ENCODE measurements at places on chromosomes 2 and 18.
A peak's percentile ranks its signal among the peaks of the same experiment; 100 is the strongest.

DNA sequence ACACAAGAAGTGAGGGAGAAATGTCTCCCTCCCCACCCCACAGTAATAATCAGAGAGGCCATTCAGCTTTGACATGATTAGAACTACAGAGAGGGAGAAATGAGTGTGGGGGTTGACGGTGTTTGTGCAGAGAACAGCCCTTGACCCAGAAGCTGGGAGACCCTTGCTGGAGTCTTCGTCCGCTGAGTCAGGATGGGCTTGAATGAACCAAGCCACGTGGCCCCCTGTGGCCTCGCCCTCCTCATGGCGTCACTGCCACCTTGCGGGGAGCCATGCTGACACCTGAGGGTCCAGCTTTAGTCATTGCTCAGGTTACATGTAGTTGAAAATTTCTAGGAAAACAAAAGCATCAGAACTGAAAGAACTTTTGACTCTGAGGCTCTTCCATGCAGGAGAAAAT, 101.2 kb downstream of the DGKD start:
- DNase-seq: no peak

- DNase-seq: no peak
Observed at GRCh38 chr2:64201151-64201550, 56.9 kb upstream of the PELI1 start.

GRCh38 chr2:1989216-1989615, 244.9 kb upstream of the PXDN start:
- no peak for DNase-seq

DNA sequence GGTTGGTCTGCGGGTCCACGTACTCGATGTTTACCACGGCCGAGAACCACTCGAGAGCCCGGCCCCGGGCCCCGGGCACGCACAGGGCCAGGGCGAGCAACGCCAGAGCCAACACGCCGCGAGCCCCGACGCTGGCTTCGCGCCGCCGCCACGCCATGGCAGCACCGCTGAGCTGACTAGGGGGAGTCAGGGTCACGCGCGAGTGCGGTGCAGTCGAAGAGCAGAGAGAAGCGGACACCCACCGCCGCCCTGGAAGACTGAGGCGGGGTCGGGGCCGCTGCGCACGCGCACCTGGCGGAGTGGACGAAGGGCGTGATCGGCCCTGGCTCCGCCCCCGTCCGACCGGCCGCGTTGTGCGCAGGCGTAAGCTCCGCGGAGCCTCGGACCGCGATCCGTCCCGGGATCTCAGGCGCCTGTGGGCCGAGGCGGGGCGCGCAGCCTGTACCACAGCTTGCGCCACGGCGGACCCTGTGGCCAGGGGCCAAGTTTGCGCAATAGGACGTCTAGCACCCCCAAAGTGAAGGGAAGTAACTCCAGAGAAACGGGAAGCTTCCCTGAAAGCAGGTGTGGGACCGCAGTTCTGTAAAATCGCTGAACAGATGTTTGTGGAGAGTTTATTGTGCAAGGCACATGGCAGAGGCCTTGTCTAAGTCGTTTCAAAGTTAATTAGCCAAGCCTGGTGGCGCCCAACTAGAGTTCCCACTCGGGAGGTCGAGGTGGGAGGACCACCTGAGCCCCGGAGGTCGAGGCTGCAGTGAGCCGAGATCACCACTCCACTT, at the start of gene RNF149:
TSS of gene RNF149 (minus strand) at position 270 of the 779 bp plus-strand sequence. CDS start at position 157, 113 bp downstream.
- peak; percentile 90 for DNase-seq

DNA sequence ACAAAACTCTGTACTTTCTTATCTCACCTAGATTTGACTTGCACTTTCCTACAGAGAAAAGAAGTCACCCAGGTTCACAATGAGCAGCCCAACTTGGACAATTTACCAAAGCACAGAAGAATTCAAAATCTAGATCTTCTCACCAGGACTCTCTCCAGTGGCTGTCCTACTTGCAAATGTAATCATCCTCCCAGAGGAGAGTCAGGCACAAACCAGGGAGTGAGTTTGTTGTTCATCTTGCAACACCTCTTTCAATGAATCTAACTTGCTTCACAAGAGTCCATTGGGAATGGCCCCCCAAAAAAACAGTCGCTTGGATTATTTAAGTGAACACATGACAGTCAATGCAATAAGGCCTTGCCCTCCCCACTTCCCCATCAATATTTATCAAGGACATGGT, 144.6 kb downstream of the ATL2 start:
- DNase-seq: no peak

- DNase-seq: no peak
Observed at GRCh38 chr2:239190921-239191885, 209.6 kb downstream of the HDAC4 start.

DNA sequence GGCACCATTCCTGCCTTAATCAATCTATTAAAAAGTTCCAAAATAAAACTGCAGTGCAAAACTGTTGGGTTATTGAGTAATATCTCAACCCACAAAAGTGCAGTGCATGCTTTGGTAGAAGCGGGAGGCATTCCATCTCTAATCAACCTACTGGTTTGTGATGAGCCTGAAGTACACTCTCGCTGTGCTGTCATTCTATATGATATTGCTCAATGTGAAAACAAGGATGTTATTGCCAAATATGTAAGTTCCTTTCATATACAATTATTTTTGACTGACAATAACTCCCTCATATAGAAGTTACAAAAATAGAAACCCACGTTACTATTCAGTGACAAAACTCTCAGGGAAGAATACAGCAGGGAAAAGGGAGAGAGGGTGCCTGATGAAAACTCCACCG, 43.0 kb downstream of the OSGEPL1 start:
- DNase-seq: no peak

GRCh38 chr2:239051891-239052445, 204.1 kb downstream of the TWIST2 start:
- no peak for DNase-seq

DNA sequence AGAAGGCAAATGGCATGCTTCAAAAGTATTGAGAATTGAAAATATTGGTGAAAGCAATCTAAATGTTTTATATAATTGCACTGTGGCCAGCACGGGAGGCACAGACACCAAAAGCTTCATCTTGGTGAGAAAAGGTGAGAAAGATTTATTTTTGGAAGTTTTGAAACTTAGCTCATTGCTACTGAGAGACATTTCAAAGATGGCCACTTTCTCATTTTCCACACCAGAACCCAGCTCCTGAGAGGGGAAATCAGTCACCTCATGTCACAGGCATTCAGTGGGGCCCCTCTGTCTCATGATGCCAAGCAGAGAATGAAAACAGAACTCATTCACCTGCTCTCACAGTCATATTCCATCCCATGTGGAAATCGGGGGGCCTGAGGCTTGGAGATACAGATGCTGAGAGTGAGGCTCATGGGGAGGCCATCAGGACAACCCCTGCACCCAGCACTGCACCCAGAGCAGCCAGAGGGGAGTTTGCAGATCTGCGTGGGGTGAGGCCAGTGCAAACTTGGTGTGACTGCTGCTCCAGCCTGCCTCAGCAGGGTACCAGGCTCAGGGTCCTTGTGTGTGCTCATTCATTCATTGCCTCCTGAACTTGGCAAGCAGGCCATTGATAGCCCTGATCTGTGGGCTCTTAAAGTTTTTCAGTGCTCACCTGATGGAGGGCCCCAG, 31.4 kb downstream of the IL18R1 start:
- no peak for DNase-seq

DNA sequence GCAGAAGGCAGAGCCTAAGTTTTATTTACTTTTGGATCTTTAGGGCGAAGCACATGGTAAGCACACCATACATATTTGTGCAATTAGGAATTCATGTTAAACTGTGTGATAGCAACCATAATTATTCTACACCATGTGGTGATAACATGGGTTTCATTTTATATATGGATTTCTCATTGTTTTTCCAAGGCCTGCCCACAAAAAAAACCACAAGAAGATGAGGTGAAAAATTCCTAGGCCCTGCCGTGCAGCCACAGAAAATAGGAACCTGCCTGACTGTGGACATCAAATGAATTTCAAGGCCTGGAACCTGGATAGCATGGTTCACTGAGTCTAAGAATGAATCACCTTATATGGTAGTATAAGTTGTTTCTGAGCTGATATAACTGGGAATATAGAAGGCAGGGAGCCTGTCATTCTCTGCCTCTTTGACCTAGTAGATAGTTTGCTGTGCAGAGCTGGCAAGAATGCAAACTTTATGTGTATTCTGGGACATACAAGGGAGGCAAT, 22.4 kb upstream of the SSB start:
- DNase-seq: no peak

DNA sequence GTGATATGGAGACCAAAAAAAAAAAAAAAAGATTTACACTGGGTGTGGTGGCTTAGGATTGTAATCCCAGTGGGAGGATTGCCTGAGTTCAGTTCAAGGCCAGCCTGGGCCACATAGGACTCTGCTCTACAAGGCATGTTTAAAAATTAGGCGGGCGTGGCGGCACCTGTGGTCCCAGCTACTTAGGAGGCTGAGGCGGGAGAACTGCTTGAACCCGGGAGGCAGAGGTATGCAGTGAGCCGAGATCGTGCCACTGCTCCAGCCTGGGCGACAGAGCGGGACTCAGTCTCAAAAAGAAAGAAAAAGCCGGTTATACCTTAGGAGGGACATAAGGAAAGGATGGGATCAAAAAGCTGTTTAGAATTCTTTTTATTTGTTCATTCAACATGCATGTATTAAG, 707 bp upstream of the SPDYA start:
- DNase-seq: no peak

DNA sequence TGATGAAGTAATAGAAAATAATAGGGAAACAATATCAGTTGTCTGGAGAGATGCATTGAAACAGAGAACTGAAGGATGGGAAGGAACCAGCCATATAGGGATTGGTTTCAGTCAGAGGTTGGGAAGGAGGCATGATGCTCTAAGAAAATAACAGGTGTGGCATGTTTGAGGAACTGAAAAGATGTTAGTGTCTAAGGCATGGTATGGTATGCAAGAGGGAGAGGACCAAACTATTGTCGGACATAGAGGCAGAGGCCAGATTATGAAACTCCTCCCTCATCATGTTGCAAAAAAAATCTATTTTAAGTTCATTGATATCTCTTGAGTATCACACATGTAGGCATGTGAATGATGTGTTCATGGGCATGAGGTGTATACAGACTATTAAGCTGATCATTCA, 48.9 kb upstream of the EMILIN2 start:
- no peak for DNase-seq

- DNase-seq: peak; percentile 40
Observed at GRCh38 chr2:237432484-237433092, 18.6 kb upstream of the COL6A3 start.

DNA sequence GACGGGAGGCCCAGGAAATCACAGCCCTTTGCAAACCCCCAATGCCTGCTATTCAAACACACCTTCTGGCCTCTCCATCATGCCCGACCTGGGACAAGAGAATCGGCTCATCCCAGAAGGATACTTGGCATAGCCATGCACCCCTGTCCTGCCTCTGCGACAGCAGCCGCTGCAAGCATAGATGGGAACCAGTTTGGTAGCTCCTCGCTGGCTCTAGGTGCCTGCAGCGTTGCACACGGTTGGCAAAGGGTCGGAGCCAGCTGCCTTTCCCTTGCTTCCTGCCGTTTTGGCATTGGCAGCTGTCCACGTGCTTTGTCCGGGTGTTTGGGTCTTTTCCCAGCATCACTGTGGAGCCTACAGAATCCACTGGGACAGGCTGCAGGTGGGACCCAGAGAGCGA, 76.9 kb downstream of the TWIST2 start:
- no peak for DNase-seq

DNA sequence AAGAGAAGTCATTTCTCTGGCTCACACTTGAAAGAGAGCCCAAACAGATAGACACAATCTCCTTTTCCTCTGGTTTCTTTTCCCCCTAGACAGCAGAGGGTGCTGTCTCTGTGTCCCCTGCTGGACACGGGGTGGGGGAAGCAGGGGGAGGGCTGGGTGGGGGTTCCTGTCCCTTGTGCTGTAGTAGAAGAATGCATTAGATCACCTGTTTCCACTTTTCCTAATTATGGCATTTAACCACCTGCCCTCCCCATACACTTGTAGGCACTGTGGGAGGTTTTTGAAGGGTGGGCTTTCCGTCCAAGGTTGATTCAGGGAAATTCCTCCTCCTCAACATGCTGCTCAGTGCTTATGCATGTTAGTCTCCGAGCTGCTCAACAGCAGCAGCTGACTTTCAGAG, 206.2 kb upstream of the EPAS1 start:
- no peak for DNase-seq

- no peak for DNase-seq
Observed at GRCh38 chr2:198657512-198658121, 800.1 kb downstream of the SATB2 start.

GRCh38 chr18:8987241-8987640, 115.3 kb upstream of the NDUFV2 start:
- DNase-seq: no peak

DNA sequence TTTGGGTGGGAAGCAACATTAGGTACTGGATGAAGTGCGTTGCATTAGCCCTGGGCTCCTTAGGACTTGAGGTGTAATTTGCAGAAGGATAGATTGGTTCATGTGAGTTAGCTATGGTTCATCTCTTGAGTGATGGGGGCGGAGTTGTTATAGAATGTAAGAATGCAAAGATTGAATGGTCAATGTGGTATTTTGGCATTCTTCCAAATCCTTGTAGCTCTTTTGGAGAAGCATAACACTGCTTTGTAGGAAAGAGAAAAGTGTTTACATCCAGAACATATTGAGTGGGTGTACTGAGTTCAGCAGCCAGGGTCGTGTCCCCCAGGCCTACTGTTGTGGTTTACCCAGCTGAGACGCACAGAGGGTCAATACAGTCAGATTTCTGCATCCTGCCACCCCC, 173.5 kb downstream of the FMNL2 start:
- no peak for DNase-seq

- no peak for DNase-seq
Observed at GRCh38 chr2:64331114-64331645, 122.8 kb upstream of the LGALSL start.

- DNase-seq: no peak
Observed at GRCh38 chr2:226971770-226972169, 135.9 kb downstream of the RHBDD1 start.

DNA sequence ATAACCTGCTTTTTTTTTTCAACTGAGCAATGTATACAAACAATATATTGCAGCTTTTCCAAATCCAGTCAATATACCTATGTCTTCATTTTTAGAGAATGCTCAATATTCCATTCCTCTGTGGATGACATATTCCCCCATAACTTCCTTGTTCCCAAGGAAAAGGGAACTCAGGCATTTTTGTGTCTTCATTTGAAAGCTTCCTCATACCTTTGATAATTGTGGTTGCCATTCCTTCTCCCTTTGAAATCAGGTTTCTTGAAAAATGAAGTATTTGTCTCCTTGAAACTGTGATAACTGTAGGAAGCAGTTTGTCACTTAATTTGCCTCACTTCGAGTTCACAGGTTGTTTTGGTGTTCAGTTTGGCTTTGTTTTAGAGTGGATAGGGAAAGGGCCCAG, 13.5 kb downstream of the ELAC1 start:
- no peak for DNase-seq

GRCh38 chr2:230864605-230865306, at the start of gene ITM2C:
Gene ITM2C (plus strand): TSS chr2:230864942. CDS start chr2:230865026, 84 bp downstream.
- peak; percentile 47 for DNase-seq

- no peak for DNase-seq
Observed at GRCh38 chr18:56804395-56804794, 153.2 kb downstream of the WDR7 start.

Measured in stimulated activated CD8-positive, alpha-beta memory T cell treated with anti-CD3 and anti-CD28 coated beads, Interleukin-4, amount 100 ng/mL, for 1 hour (primary cell).